Stimulated activated CD8-positive, alpha-beta memory T cell treated with anti-CD3 and anti-CD28 coated beads, Interleukin-4, amount 100 ng/mL, for 1 hour (primary cell): ENCODE measurements at places on chromosomes 13 and 19.

- no peak for DNase-seq
Observed at GRCh38 chr19:10096615-10096963, 5.9 kb downstream of the ANGPTL6 start.

- DNase-seq, result no peak
Observed at GRCh38 chr19:4592445-4592844, 33.0 kb upstream of the SEMA6B start.

DNA sequence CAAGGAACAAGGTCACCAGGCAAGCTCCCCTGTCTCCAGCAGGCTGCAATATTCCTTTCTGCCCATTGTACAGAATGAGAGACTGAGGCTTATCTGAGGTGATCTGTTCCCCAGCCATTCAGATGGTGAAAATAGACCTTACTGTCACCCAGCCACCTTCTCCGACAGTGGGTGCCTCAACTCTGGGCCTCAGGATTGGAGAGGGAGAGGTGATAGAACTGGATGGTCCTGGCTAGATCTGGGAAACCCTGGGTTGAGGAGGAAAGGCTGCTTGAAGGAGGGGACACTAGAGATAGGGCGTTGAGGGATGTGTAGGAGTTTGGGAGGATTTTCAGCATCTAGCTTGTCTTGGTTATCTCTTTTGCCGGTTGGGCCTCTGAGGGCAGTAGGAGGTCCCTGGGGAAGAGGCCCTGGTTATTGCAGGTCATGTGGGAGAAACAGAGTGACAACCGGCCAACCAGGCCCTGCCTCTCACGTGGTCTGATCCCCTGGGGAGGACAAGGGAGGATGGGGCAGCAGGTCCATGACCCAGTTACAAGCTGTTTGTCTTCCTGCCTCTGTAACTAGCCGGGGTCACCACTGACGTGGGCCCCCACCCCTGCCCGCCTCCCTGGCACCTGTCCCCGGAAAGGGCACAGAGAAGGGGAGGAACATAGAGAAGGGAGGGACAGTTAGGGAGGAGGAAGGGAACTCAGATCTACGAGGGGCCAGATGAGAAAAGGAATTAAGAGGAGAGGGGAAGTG is 8.2 kb downstream of the NFIC start:
- DNase-seq, result no peak

GRCh38 chr13:76804801-76805200 is 81.4 kb downstream of the KCTD12 start:
- DNase-seq, result no peak

GRCh38 chr13:26435171-26435570 is 122.3 kb upstream of the WASF3 start:
- no peak for DNase-seq

- no peak for DNase-seq
Observed at GRCh38 chr13:46176756-46177155, 5.2 kb downstream of the LCP1 start.

DNA sequence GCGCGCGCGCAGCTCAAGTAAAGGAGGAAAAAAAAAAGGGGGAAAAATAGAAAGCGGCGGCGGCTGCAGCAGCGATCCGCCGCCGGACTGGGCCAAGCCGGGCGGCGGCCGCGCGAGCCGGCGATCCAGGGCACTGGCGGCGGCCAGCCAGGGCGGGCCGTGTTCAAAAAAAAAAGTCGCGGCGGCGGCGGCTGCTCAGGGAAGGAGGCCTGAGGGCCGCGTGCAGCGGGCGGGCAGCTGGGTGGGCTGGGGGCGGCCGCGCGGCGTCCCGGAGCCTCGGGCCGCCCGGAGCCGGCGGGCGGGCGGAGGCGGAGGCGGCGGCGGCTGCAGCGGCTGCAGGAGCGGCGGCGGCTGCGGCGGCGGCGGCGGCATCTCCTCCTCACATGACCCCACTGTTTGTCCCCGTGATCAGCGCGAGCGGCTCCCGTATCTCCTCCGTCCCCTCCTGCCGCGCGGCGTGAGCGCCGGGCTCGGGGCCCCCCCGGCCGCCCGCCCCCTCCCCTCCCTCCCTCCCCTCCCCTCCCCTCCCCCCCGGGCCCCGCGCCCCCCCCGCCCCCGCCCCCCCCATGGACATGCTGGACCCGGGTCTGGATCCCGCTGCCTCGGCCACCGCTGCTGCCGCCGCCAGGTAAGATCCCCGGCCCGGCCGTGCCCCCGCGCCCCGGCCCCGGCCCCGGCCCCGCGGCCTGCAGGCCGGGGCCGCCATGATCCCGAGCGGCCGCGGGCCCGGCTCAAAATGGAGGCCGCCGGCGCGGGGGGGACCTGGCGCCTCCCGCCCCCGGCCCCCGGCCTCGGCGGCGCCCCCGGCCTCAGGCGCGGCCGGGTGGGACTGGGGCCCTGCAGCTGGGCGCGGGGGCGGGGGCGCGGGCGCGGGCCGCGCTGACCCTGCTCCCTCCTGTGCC is at the start of gene USF2:
Gene USF2 (plus strand): TSS at position 427 of the 902 bp plus-strand sequence. CDS start 140 bp downstream, at position 567.
- peak; percentile 23 for DNase-seq

- no peak for DNase-seq
Observed at GRCh38 chr19:5916181-5916708, 2.2 kb downstream of the CAPS start.

GRCh38 chr19:3668331-3669081 is 31.8 kb downstream of the PIP5K1C start:
- no peak for DNase-seq

DNA sequence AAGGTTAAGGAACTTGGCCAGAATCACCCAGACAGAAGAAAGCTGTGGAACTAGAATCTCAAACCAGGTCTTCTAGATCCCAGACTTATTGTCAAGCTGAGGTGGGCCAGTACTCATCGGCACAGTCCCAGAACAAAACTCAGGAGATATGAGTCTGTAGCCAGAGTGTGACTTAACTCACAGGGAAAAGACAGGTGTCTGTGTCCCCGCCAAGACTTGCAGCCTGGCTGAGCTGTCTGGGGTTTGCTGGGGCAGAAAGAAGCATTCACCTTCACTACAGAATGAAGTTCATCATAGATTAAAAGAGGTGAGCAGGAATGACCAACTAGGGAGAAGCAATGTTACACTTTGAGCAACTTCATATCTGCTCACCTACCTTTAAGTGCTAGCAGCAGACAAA is 257.2 kb downstream of the FOXO1 start:
- DNase-seq, result no peak

- DNase-seq, result no peak
Observed at GRCh38 chr13:102280366-102280765, 121.5 kb downstream of the FGF14 start.
